Left lung (tissue), 14 donors: ENCODE measurements at places on chromosomes 3 and 15. TPM values are rescaled to one million over a fixed set of nuclear protein-coding genes. Genes with fewer than 3 reads are reported as not detected.

The SHC4 gene
- 0.47 TPM for total RNA-seq

The GOLGA8T gene
- total RNA-seq = 0.29 TPM

The ECT2 gene
- 23.1 TPM for total RNA-seq

The CYP19A1 gene
- total RNA-seq = 7.1 TPM

The SLC22A13 gene
- total RNA-seq = 0.32 TPM

The CASR gene
- not detected for total RNA-seq

The CPNE9 gene
- not detected for total RNA-seq

The GRK7 gene
- not detected for total RNA-seq

The CDC25A gene
- total RNA-seq = 4.7 TPM

The ADAMTS9 gene
- 36.9 TPM for total RNA-seq

The DAG1 gene
- total RNA-seq = 87.9 TPM

The GRIP2 gene
- 1.9 TPM for total RNA-seq

The FBLN2 gene
- total RNA-seq = 69.8 TPM

The TTLL13 gene
- 0.26 TPM for total RNA-seq

The RAB7A gene
- total RNA-seq = 336 TPM

The VWA5B2 gene
- 0.31 TPM for total RNA-seq

The NANOGP8 gene
- 0.60 TPM for total RNA-seq

The PLSCR2 gene
- total RNA-seq = 1.2 TPM

The ZNF662 gene
- total RNA-seq = 7.1 TPM

The KBTBD13 gene
- not detected for total RNA-seq

The GOLGA6A gene
- total RNA-seq = not detected

The CFAP100 gene
- not detected for total RNA-seq

The PCOLCE2 gene
- total RNA-seq = 13.7 TPM

The CD200R1 gene
- 1.2 TPM for total RNA-seq

The HEMK1 gene
- 24.0 TPM for total RNA-seq

The HRG gene
- not detected for total RNA-seq

The BCHE gene
- total RNA-seq = 6.6 TPM

The ACY1 gene
- 37.0 TPM for total RNA-seq

The SQOR gene
- total RNA-seq = 116 TPM

The FEZF2 gene
- not detected for total RNA-seq

The NEIL1 gene
- total RNA-seq = 34.0 TPM

The PPP2R3A gene
- total RNA-seq = 8.1 TPM

The ADGRG7 gene
- not detected for total RNA-seq

The CYP8B1 gene
- not detected for total RNA-seq

The ELP6 gene
- 26.8 TPM for total RNA-seq

The PLCB2 gene
- total RNA-seq = 86.4 TPM

The GPR62 gene
- not detected for total RNA-seq

The ZDHHC3 gene
- total RNA-seq = 129 TPM

The TMEM39A gene
- 65.0 TPM for total RNA-seq

The BOC gene
- 19.6 TPM for total RNA-seq

The SRGAP3 gene
- 5.1 TPM for total RNA-seq

The ZNF660 gene
- 4.9 TPM for total RNA-seq

The C2CD4B gene
- total RNA-seq = 4.2 TPM

The IL16 gene
- total RNA-seq = 22.0 TPM

The LTK gene
- total RNA-seq = 1.8 TPM

The POU1F1 gene
- total RNA-seq = not detected

The RTP3 gene
- total RNA-seq = not detected
